ENCODE measurements at places on chromosomes 3 and 15.

DNA sequence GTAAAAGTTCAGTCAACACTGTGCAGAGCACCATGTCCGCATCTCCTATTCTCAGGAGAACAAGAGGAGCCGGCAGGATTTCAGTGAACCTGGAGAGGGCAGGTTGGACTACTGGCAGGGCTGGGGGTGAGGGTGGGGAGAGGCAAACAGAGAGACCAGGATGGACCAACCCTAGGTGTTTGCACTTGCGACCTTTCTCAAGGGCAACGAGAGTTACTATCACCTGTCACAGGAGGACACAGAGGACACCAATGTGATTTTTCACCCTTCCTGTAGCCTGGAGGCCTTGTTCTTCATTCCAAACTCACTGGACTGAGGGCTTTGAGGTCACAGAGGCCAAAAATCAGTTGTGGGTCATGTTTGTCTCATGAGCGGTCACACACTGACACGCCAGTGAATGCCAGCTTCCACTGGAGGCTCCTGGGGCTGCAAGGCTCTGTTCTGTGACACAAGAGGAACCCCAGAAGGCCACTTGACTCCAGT is 89.5 kb downstream of the CPN2 start:
- no peak for DNase-seq

- no peak for DNase-seq
These were observed 37.9 kb upstream of the TNFAIP8L3 start for GRCh38 chr15:51132384-51133139.

- DNase-seq, result no peak
These were observed 170.3 kb upstream of the SOX2 start for GRCh38 chr3:181541414-181541813.

DNA sequence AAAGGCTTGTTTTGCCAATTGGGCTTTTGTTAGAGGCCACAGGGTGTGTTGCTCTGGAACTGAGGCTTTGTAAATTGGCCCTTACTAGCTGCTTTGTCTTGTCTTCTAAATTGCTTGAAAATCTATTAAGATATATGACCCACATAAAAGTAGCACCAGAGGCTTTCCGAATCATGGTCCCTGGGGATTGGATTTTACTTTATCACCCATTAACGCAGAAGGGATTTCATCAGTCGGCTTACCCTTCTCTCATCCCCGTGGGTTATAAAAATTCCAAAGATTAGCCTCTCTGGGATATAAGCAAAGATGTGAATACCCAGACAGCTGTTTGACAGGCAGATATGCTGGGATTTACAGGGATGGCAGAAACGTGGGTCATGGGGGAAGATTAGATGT is 98.3 kb upstream of the CHL1 start:
- no peak for DNase-seq

GRCh38 chr3:108329508-108329907 is 33.2 kb downstream of the HHLA2 start:
- DNase-seq, result no peak

DNA sequence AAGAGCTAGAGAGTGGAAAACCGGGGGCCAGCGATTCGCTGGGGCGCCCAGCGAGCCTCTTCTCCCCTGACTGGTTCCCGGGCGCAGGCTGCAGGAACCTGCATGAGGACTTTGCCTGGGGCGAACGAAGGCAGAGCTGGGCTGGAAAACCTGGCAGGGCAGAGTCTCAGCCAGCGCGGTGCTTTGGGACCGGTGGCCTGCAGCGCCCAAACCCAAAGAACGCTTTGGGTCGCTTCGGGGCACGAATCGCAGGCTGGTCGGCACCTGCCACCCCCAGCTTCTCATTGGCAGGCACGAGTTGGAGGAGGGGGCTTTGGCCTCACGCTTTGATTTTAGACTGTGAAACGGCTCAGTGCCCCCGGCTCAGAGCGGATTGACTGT is 3.0 kb downstream of the ONECUT1 start:
- no peak for DNase-seq

GRCh38 chr3:70829092-70829491 is 516.7 kb upstream of the MDFIC2 start:
- DNase-seq, result no peak

DNA sequence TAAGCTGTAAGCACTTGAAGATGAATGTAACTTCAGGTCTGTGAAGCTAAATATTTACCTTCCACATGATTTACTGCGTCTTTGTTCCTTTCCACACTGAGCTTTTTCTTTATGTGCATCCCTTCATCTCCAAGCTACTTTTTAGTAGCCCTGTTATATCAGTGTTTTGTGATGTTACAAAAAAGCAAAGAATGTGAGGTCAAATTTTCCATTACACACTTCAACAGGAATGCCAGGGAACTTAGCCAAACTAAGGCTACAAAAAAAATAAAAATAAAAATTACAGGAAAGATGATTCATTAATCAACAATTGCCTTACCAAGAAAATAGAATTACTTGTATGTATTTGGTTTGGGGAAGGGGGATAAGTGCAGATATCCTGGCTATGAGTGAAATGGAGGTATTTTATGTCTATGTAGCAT is 73.0 kb downstream of the FILIP1L start:
- DNase-seq, result peak; percentile 35

GRCh38 chr15:98860281-98861041 is 147.1 kb downstream of the PGPEP1L start:
- DNase-seq, result no peak

- peak; percentile 24 for DNase-seq
These were observed 238.2 kb downstream of the GREM1 start for GRCh38 chr15:32956006-32956405.

DNA sequence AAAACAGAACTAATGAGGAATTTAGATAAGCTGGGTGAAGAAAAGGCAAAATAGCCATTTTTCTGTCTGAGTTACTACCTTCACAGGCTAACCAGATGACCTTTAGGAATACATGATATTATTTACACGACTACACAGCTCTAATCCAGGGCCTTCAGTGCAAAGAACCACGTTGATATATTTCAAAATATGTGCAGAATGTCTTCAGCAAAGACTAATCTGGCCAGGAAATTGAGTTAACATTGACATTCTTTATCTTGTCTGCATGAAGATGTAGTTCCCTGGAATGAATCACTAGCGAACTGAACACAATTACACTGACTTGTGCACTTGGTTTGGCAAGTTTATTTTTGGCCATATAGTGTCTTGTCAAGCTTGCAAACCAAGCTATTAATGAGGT is 41.5 kb downstream of the PDHB start:
- DNase-seq, result no peak

GRCh38 chr3:31724651-31725050 is 191.9 kb downstream of the STT3B start:
- DNase-seq, result no peak

DNA sequence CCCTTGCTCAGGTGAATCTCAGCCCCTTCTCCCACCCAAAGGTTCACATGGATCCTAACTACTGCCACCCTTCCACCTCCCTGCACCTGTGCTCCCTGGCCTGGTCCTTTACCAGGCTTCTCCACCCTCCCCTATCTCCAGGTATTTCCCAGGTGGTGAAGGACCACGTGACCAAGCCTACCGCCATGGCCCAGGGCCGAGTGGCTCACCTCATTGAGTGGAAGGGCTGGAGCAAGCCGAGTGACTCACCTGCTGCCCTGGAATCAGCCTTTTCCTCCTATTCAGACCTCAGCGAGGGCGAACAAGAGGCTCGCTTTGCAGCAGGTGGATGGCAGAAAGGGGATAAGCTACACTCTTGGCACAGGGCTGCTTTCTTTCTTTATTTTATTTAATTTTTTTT is 4.5 kb downstream of the FAM131A start:
- DNase-seq, result no peak

DNA sequence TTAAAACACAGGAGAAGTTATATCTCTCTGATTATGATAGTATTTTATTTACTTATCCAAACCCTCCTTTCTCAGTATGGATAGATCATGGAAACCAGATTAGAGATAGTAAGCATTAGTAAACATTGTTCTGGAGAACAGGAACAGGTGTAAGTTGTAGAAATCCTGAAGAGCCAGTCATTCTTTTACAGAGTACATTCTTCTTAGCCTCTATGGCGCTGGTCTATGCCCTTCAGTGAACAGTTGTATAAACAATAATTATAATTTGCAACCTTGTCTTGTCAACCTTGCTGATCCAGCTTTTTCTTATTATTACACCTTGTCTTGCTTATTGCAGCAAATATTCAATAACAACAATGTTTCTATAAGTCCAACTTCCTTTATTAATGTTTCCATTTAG is 47.4 kb downstream of the SLC15A2 start:
- no peak for DNase-seq

DNA sequence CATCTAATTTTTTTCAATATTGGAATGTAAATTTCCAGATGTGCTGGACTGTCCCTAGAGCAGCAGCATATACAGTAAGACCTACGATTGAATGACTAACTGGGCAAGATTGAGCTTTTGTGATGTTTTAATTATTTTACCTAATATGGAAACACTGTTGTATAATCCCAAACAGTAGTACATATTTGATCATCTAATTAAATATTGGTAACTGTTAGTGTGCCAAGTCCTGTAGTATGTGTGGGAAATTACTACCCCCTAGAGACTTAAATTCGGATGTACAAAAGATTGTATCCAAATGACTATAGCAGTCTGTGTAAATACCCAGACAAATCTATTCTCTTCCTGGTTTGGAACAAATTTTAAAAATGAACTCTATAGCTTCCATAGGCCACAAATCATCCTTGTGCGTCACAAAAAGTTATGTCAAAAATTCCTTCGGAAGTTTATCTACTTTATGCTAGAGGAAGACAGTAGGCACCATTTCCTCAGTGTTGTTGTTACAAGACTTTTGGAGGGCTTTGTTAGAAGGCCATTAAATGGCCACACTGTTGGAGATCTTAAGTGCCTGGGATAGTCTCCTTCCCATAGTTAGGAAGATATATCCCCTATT is 41.6 kb downstream of the NKIRAS1 start:
- no peak for DNase-seq

- DNase-seq, result no peak
These were observed 27.9 kb downstream of the TP53BP1 start for GRCh38 chr15:43465100-43465499.

DNA sequence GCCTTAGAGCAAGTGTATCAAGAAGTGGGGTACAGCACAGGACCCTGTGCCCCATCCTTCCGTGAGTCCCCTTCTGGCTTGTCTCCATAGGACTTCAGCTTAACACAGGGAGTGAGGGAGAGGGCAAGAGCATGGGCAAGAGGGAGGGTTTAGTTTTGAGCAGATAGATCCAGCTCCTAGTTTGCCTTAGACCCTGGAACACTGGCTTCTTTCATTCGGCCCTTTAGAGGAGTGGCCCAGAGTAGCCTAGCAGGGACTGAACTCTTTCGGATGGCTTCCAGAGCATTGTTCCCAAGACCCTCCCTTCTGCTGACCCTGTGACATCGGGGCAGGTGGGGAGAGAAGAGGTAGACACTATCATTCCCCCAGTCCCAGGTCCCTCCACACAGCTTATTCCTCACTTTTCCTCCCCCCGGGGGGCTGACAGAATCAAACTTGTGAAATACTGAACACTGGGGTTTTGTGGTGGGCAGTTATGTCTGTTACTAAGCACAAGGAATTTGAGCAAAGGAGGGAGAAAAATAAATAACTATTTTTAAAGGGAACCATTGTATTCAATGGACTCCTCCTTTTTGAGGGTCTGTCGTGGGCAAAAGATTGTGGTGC is 289.6 kb upstream of the C2CD4B start:
- DNase-seq, result no peak

DNA sequence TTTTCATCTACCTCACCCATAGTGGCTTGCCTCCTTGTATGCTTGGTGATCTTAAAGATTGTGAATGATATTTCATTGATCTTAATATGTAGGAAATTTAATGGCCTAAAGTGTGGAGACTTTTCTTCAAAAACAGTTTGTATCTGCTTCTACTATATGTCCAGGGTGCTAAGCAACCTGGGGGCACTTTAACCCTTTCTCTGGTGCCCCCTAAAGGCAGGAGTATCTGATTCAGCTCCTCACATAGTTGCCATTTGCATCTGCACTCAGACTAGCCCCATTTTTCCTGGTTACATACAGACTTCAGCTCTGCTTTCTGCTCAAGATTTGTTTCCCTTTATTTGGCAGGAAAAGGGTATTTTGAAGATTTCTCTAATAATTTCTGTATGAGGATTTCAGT is 5.2 kb upstream of the PFN2 start:
- no peak for DNase-seq

GRCh38 chr3:66722675-66723074 is 221.9 kb upstream of the LRIG1 start:
- no peak for DNase-seq

DNA sequence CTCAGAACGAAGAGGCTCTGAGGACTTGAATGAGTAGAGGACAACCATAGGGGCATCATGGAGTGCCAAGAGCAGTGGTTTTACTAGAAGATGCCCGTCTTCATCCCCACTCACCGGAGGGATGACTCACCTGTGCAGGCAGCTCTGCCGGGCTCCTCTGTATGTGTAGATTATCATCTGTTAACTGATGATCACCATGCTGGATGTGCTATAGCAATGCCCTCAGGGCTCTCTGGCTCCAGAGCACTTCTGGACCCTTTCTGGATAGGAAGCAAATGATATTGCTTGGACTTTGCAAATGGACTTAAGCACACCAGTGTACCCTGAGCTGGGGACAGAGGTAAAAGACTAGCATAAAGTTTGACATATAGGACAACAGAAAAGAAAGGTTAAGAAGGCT is 10.2 kb upstream of the TGFBR2 start:
- no peak for DNase-seq

DNA sequence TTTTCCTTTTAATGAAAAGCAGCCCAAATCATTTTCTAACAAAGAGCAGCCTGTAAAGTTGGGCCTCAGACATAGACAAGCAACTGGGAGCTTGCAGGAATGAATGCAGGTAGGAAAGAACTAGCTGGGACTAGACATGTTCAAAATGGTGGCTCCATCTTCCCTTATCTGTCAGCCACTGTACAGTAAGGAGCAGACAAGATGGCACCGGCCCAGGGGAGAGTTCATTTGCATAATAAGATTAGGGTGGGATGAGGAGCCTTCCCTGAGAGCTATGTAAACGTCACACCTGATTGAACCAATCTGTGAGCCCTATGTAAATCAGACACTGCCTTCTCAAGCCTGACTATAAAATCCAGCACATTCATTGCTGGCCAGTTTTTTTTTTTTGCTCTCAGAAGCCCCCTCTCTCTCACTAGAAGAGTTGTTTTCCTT is 59.7 kb upstream of the GK5 start:
- no peak for DNase-seq

GRCh38 chr3:46228260-46229242 is 13.7 kb upstream of the CCR3 start:
- DNase-seq, result no peak

DNA sequence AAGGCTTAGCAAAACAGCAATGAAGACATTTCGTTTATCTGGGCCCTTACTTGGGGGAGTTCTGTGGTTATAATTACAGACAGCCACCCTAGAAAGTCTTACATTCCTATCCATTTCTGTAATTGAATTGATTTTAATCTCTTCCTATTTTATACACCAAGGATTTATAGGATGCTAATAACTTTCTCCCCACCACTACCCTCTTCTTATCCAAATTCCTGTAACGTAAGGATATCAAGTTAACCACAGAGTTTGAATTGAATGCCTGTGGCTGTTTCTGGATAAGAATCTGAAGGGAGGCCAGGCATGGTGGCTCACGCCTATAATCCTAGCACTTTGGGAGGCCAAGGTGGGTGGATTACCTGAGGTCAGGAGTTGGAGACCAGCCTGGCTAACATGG is 78.6 kb downstream of the MLH1 start:
- DNase-seq, result no peak

GRCh38 chr3:112640276-112640929 is 540 bp downstream of the CCDC80 start:
- DNase-seq, result no peak

Measured in right renal pelvis (tissue), 4 donors.